ENCODE measurements at places on chromosomes 2 and 18.

DNA sequence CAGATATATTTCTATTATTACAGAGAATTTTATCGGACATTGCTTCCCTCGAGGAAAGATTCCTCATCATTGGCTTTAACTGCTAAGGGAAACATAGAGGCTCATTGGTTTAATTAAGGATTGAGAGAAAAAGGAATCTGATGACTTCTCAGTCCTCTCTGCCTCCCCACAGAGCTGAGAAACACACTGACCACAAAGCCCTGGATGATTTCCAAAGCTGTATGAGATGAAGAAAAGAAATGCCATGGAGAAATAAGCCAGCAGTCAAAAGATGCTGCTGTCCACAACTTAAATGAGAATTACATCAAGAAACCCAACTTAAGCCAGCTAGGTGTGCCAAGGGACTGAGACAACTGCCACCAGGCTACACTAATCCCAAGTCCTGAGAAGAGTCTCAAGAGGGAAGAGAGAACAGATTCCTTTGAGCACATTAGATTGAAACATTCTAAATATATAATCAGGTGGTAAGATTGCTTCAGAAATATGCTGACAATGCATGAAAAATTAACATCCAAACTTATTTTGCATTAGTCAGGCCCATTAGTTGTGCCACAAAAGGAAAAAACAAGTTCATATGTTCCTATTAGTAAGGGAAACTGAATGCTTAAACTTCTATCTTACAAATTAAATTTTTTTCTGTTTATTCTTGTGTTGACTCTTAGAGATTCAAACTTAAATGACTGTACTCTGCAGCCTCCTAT is 308.1 kb upstream of the CYRIA start:
- no peaks in the 10 kb centered on the region for H3K27me3 ChIP-seq
- H3K4me1 ChIP-seq: no peaks in the 10 kb centered on the region
- no peaks in the 10 kb centered on the region for H3K36me3 ChIP-seq
- DNase-seq: peak; percentile 39

DNA sequence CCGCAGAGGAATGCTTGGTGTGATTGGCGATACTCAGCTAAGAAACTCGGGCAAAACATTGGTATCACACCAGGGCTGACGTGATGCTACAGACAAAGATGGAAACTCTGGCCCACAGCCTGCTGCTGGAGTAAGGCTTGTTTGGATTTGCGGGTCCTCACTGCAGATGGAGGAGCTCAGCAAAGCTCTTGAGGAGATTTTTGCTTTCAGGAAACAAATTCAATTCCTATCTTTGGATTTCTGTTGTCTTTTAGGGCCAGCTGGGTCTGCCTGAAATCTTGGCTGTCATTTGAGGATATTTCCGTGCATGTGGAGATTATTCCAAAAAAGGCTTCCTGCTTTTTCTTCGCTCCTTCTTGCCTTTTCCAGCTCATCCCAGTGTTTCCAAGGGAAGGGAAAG is 475.8 kb downstream of the TSN start:
- H3K4me3 ChIP-seq: no peak overlapping the region
- H3K36me3 ChIP-seq: no peaks in the 10 kb centered on the region
- H3K27me3 ChIP-seq: no peaks in the 10 kb centered on the region
- H3K27ac ChIP-seq: no peak overlapping the region

GRCh38 chr18:50388988-50389387 is 14.1 kb downstream of the SKA1 start:
- H3K27ac ChIP-seq: no peak overlapping the region
- no peak overlapping the region for H3K4me3 ChIP-seq
- H3K4me1 ChIP-seq: no peaks in the 10 kb centered on the region
- no peak for DNase-seq

GRCh38 chr18:29711932-29712331 is 1330.6 kb downstream of the DSC3 start:
- H3K4me3 ChIP-seq: no peak overlapping the region
- no peaks in the 10 kb centered on the region for H3K36me3 ChIP-seq
- no peaks in the 10 kb centered on the region for H3K4me1 ChIP-seq
- no peaks in the 10 kb centered on the region for H3K27me3 ChIP-seq

DNA sequence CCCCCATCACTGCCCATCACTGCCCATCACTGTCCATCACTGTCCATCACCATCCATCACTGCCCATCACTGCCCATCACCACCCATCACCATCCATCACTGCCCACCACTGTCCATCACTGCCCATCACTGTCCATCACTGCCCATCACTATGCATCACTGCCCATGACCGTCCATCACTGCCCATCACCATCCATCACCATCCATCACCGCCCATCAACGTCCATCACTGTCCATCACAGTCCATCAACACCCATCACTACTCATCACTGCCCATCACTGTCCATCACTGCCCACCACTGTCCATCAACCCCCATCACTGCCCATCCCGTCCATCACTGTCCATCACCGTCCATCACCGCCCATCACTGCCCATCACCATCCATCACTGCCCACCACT is 57.8 kb upstream of the OTOS start:
- DNase-seq: no peak
- H3K4me1 ChIP-seq: no peaks in the 10 kb centered on the region

DNA sequence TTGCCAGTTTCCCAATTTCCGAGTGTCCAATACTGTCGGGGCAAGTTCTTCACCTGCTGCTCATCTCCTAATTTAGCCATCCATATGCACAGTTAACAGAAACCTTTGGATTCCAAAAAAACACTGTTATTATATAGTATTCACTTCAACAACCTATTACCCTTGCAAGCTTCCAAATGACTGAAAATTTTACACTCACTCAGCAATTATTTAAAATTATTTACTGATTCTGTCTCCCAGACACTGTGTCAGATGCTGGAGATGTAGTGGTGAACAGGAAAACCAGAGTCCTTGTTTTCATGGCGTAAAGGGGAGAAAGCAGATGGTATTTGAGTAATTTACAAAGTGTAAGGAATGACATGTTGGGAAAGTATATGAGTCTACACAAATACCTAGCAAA is 53.7 kb upstream of the BMPR2 start:
- H3K27me3 ChIP-seq: no peaks in the 10 kb centered on the region
- no peaks in the 10 kb centered on the region for H3K36me3 ChIP-seq
- no peak for DNase-seq
- H3K27ac ChIP-seq: no peak overlapping the region

DNA sequence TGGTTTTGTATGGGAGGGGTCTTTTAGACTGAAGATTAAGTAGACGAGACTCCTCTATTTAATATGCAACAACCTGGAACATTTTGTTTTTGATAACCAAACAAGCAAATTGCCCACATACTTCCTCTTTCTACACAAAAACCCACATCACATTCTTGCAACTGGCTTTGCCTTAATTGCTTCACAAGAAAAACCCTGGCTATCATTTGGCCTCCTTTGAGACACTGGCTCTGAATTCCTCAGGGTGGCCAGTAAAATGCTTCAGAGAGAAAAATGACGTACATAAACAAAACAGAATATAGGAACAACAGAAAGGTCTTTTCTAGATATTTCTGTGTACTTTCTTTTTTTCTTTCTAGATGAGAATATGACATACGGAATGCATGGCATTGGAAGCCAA is 103.0 kb downstream of the TRIB2 start:
- peaks cover 58% of the 10 kb centered on the region for H3K4me1 ChIP-seq
- no peaks in the 10 kb centered on the region for H3K36me3 ChIP-seq
- H3K27ac ChIP-seq: peak overlapping the region; percentile 92

- H3K4me1 ChIP-seq: peaks cover 19% of the 10 kb centered on the region
- no peak overlapping the region for H3K4me3 ChIP-seq
- H3K27ac ChIP-seq: no peak overlapping the region
- DNase-seq: no peak
- no peaks in the 10 kb centered on the region for H3K27me3 ChIP-seq
- no peaks in the 10 kb centered on the region for H3K36me3 ChIP-seq
Measured at GRCh38 chr2:30693821-30694281, 113.4 kb downstream of the CAPN13 start.

GRCh38 chr2:120371969-120372625 is 26.2 kb downstream of the INHBB start:
- no peak for DNase-seq

DNA sequence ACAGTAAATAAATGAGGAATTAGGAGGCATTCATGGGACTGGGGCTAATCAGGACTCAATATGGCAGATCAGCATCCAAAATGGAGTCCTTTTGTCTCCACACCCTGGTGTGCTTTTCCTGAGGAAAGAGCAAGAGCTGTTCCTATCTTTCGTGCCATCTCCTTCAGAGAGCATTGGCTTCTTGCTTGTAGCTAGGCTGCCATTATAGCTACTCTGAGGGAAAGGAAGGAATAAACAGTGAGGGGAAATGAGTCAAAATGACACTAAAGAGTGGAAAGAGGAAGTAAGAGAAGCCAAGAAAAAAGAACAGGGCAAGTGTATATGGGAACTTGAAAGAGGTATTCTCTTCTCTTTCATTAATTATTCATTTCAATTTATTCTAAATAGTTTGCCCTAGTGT is 8.4 kb upstream of the NMI start:
- no peaks in the 10 kb centered on the region for H3K27me3 ChIP-seq
- H3K36me3 ChIP-seq: no peaks in the 10 kb centered on the region
- H3K27ac ChIP-seq: no peak overlapping the region
- peaks cover 9% of the 10 kb centered on the region for H3K4me1 ChIP-seq
- no peak for DNase-seq
- H3K4me3 ChIP-seq: no peak overlapping the region

- no peak overlapping the region for H3K4me3 ChIP-seq
- H3K4me1 ChIP-seq: peaks cover 6% of the 10 kb centered on the region
- H3K27me3 ChIP-seq: no peaks in the 10 kb centered on the region
- DNase-seq: peak; percentile 11
- H3K27ac ChIP-seq: no peak overlapping the region
Measured at GRCh38 chr18:49521216-49521835, 34.3 kb upstream of the C18orf32 start.

GRCh38 chr18:24710474-24710873 is 250.0 kb downstream of the HRH4 start:
- H3K36me3 ChIP-seq: no peaks in the 10 kb centered on the region
- no peaks in the 10 kb centered on the region for H3K27me3 ChIP-seq
- no peaks in the 10 kb centered on the region for H3K4me1 ChIP-seq

DNA sequence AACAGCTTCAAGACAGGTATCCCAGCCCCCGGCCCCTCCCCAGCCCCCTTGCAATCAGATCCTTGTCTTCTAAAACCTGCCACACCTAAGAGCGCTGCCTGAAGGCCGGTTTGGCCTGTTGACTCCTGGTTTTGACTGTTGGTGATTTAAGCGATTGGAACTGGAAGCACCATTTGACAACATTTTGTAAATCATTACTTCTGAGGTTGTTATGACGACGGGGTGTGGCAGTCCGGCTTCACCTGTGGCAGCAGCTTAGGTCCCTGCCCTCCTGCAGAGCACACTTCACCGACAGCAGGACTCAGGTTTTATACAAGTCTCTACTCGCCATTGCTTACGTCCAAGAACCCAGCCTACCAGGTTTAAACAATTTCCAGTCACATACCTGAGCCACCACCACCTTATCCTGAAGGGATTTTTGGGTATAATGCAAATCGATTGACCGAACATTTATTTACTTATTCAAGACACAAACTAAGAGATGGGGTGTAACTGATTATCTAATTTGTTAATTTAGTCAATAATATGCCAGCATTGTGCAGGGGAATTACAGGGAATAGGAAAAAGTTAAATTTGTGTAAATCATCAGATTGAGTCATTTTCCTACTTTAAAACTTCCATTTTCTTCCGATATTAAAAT is 707 bp upstream of the DGUOK start:
- no peak for DNase-seq
- H3K36me3 ChIP-seq: no peaks in the 10 kb centered on the region
- H3K27me3 ChIP-seq: peaks cover 5% of the 10 kb centered on the region
- H3K4me3 ChIP-seq: peak overlapping the region; percentile 79

- H3K4me1 ChIP-seq: peaks cover 43% of the 10 kb centered on the region
- no peak overlapping the region for H3K27ac ChIP-seq
- no peak overlapping the region for H3K4me3 ChIP-seq
- no peaks in the 10 kb centered on the region for H3K27me3 ChIP-seq
Measured at GRCh38 chr2:189375842-189376241, 65.4 kb upstream of the WDR75 start.

GRCh38 chr2:241777686-241778627 is 1.3 kb downstream of the GAL3ST2 start:
- H3K36me3 ChIP-seq: no peaks in the 10 kb centered on the region
- peaks cover 10% of the 10 kb centered on the region for H3K4me1 ChIP-seq
- H3K4me3 ChIP-seq: no peak overlapping the region
- no peak for DNase-seq
- H3K27me3 ChIP-seq: no peaks in the 10 kb centered on the region
- no peak overlapping the region for H3K27ac ChIP-seq

GRCh38 chr18:39506581-39507330 is 1941.2 kb upstream of the CELF4 start:
- no peaks in the 10 kb centered on the region for H3K36me3 ChIP-seq
- H3K4me1 ChIP-seq: no peaks in the 10 kb centered on the region
- no peak for DNase-seq
- no peak overlapping the region for H3K4me3 ChIP-seq
- H3K27me3 ChIP-seq: no peaks in the 10 kb centered on the region
- no peak overlapping the region for H3K27ac ChIP-seq

- H3K27ac ChIP-seq: no peak overlapping the region
- no peaks in the 10 kb centered on the region for H3K27me3 ChIP-seq
- H3K4me1 ChIP-seq: no peaks in the 10 kb centered on the region
- no peaks in the 10 kb centered on the region for H3K36me3 ChIP-seq
Measured at GRCh38 chr2:184113696-184114403, 484.5 kb upstream of the ZNF804A start.

GRCh38 chr18:9016633-9017166 is 85.8 kb upstream of the NDUFV2 start:
- no peaks in the 10 kb centered on the region for H3K36me3 ChIP-seq
- H3K27ac ChIP-seq: peak overlapping the region; percentile 99

DNA sequence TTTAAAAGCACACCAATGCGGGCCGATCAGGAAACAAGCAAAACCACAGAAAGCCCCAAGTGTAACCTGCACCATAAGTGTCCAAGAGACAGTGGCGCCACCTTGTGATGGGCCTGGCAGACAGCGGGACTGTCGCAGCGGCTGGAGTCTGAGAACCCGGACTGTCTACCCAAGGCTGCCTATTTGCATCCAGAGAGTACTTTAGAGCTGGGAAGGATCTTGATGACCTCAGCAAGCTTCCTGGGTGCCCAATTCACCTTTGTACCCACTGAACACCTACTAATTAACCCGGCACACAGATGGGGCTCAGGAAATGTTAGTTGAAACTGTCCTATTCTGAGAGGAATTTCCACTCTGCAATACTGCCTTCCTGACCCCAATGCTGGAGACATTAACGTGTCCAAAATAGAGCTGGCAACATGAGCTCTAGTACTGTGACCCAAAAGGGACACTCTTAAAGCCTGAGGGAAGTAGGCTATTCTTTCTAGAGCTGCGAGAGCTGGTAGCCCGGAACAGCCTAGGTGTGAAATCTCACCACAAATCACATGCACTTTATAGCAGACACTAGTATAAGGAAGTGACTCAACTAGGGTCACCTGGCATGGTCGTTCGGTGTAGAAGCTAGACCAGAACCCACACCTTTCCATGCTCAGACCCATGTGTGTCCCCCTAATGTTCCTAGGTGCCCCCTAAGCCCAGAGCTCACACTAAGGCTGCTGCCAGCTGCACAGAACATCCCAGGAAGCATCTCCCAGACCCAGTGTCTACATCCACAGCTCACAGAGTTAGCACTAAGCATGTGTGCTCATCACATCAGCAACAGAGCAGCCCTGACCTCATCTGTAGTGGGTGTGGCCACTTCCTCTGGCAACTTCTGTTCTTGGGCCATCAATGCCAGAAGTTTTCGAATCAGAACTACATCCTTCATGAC is 25.4 kb downstream of the POLR1A start:
- H3K27ac ChIP-seq: peak overlapping the region; percentile 17
- peak; percentile 86 for DNase-seq
- no peak overlapping the region for H3K4me3 ChIP-seq
- H3K36me3 ChIP-seq: peaks cover 14% of the 10 kb centered on the region

Measured in GM23248 (cell line).